ENCODE measurements at places on chromosomes 4 and X. TPM values are rescaled to one million over a fixed set of nuclear protein-coding genes. Genes with fewer than 3 reads are reported as not detected.

The CT47B1 gene
- polyA plus RNA-seq = not detected

The NXF2 gene
- not detected for polyA plus RNA-seq

The CXXC4 gene
- 0.14 TPM for polyA plus RNA-seq

The ATP2B3 gene
- polyA plus RNA-seq = not detected

The KCTD8 gene
- polyA plus RNA-seq = not detected

The TET2 gene
- polyA plus RNA-seq = 12.3 TPM

The LARP7 gene
- 29.2 TPM for polyA plus RNA-seq

The FREM3 gene
- not detected for polyA plus RNA-seq

The DCAF4L1 gene
- polyA plus RNA-seq = 0.08 TPM

The CYSLTR1 gene
- polyA plus RNA-seq = 18.5 TPM

The IL13RA2 gene
- not detected for polyA plus RNA-seq

The PCDH10 gene
- not detected for polyA plus RNA-seq

The SRPX gene
- not detected for polyA plus RNA-seq

The RHOXF2B gene
- not detected for polyA plus RNA-seq

The ERCC6L gene
- polyA plus RNA-seq = 0.38 TPM

The MGST2 gene
- polyA plus RNA-seq = 56.7 TPM

The MAGEA2B gene
- not detected for polyA plus RNA-seq

The MID2 gene
- 2.6 TPM for polyA plus RNA-seq

DNA sequence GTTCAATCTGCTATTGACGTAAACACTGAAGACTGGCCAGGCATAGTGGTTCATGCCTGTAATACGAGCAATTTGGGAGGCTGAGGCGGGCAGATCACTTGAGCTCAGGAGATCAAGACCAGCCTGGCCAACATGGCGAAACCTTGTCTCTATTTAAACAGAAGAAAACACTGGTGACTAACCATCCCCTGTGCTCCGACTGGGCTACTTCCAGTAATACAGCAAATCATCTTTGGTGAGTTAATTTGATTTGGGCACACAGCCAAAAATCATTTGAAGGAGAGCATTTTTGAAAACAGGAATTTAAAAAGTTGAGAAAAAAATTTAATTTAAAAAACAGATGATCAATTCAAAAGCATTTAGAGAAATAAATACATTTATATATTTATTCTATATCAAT is 52.0 kb downstream of the SEC24D start:
- H3K27ac ChIP-seq = no peak overlapping the region
- peaks cover 32% of the 10 kb centered on the region for H3K36me3 ChIP-seq
- no peak for DNase-seq
- no peak overlapping the region for H3K4me3 ChIP-seq
- H3K4me1 ChIP-seq = no peaks in the 10 kb centered on the region

- no peak overlapping the region for H3K4me3 ChIP-seq
- peaks cover 17% of the 10 kb centered on the region for H3K27me3 ChIP-seq
- DNase-seq = no peak
Observed at GRCh38 chrX:83508526-83509253, 600 bp downstream of the POU3F4 start.

- no peaks in the 10 kb centered on the region for H3K36me3 ChIP-seq
- no peaks in the 10 kb centered on the region for H3K4me1 ChIP-seq
- no peak for DNase-seq
Observed at GRCh38 chr4:99301376-99302164, 10.8 kb upstream of the ADH1A start.

DNA sequence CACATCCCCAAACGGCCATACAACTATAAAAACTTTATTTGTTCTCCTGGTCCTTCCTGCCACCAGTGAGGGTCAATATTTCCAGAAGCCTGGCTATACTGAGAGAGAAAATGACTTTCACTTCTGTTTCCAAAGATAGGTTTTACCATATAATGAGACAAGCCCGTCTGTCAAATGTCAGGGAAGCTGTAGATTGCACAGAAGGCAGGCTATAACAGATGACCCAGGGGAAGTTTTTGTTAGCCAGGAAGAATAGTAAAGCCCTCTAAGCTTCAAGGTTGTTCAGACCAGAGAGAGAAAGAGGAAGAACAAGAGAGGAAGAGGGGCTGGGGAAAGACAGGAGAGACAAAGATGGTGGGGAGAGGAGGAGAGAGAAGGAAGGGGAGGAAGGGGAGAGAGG is 217.5 kb downstream of the GBA3 start:
- H3K4me3 ChIP-seq = no peak overlapping the region
- no peaks in the 10 kb centered on the region for H3K36me3 ChIP-seq
- no peak for DNase-seq
- no peaks in the 10 kb centered on the region for H3K27me3 ChIP-seq
- H3K27ac ChIP-seq = no peak overlapping the region
- no peaks in the 10 kb centered on the region for H3K4me1 ChIP-seq

DNA sequence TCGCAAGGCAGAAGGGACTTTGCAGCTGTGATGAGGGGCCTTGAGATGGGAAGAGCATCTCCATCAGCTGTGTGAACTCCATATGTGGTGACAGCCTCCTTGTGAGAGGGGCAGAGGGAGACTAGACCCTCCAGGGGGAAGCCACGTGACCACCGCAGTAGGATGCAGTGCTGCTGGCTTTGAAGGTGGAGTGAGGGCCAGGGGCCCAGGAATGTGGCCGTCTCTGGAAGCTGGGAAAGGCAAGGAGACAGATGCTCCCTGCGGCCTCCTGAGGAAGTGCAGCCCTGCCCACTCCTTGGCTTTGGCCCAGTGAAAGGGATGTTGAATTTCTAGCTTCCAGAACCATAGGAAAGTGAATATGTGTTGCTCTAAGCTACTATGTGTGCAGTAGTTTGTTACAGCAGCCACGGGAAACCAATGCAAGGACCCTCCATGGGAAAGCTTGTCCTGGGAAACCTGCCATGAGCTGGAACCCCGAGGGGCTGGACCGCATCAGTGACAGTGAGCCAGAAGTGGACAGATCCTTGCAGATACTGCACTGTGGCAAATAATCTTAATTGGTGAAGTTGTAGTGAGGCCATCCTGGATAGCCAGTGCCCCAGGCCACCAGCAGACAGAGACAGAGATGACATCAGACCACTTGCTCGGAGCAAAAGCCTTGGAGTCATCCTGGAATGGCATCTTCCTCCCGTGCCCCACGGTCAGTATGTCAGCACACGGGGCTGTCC is 35.4 kb upstream of the SORCS2 start:
- peaks cover 10% of the 10 kb centered on the region for H3K27me3 ChIP-seq
- no peaks in the 10 kb centered on the region for H3K36me3 ChIP-seq
- no peaks in the 10 kb centered on the region for H3K4me1 ChIP-seq
- no peak for DNase-seq

- no peaks in the 10 kb centered on the region for H3K4me1 ChIP-seq
- no peak overlapping the region for H3K4me3 ChIP-seq
- no peak overlapping the region for H3K27ac ChIP-seq
- H3K36me3 ChIP-seq = no peaks in the 10 kb centered on the region
- H3K27me3 ChIP-seq = peaks cover 8% of the 10 kb centered on the region
- DNase-seq = no peak
Observed at GRCh38 chr4:88858752-88859151, 161.1 kb upstream of the NAP1L5 start.

DNA sequence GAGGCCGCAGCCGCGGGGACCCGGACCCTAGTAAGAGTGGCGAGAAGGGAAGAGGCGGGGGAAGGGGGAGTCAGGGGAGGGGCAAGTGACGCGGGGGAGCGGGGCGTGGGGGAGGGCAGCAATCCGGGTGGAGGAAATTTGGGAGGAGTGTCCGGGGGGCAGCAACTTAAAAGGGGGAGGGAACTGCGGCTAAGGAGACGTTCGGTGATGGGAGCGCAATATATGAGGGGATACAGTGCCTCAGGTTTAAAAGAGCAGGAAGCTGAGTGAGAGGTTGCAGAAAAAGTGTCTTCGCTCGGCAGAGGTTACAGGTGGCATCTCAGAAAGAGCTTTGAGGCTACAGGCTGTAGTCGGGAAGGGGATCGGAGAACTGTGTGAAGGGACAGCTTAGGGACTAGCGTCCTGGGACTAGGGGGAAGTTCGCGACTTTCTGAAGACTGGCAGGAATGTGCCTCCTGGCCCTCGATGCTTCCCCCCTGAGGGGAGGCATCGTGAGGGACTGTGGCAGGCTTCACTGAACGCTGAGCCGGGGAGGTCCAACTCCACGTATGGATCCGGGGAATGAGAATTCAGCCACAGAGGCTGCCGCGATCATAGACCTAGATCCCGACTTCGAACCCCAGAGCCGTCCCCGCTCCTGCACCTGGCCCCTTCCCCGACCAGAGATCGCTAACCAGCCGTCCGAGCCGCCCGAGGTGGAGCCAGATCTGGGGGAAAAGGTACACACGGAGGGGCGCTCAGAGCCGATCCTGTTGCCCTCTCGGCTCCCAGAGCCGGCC is 519 bp downstream of the FOXO4 start:
- peak overlapping the region; percentile 95 for H3K27ac ChIP-seq

- no peaks in the 10 kb centered on the region for H3K27me3 ChIP-seq
- H3K27ac ChIP-seq = no peak overlapping the region
- DNase-seq = no peak
- no peaks in the 10 kb centered on the region for H3K4me1 ChIP-seq
- no peaks in the 10 kb centered on the region for H3K36me3 ChIP-seq
Observed at GRCh38 chr4:53490161-53490956, 100.9 kb downstream of the LNX1 start.

- H3K27me3 ChIP-seq = no peaks in the 10 kb centered on the region
- H3K4me1 ChIP-seq = no peaks in the 10 kb centered on the region
Observed at GRCh38 chr4:27759611-27760575, 899.3 kb downstream of the STIM2 start.

- no peak for DNase-seq
- peaks cover 9% of the 10 kb centered on the region for H3K27me3 ChIP-seq
- H3K36me3 ChIP-seq = no peaks in the 10 kb centered on the region
- H3K27ac ChIP-seq = no peak overlapping the region
Observed at GRCh38 chr4:138697851-138698250, 317.7 kb upstream of the NOCT start.

DNA sequence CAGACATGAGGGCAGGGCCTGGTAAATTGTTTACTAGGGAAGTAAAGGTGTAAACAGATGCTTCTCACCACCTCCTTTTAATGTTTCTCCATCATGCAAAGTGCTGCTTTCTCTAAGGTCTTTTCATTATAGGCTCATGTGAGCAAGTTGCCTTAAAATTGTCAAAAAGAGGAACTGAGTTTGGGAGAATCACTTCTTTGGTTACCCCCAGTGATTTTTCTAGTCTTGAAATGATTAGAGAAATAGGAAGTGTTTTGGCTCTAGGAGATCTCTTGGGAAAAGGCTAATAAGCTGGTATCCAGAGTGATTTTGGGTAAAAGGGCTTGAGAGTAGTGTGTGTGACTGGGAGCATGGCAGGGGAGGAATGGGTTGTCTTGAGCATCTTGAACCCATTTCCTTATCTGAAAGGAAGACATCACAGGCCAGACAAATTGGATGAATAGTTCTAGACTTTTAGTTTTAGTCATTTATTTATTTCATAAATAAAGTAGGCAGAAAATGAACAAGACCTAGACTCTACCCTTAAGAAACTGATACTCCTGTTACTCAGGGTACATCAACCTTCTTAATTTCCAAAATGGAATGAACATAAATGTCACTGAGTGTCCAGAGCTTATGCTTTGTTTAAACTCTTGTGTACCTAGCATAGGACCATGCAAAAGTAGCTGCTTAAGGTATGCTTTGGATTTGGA is 14.2 kb downstream of the GRPR start:
- H3K36me3 ChIP-seq = no peaks in the 10 kb centered on the region
- H3K4me1 ChIP-seq = peaks cover 16% of the 10 kb centered on the region
- H3K27ac ChIP-seq = no peak overlapping the region
- H3K4me3 ChIP-seq = no peak overlapping the region
- DNase-seq = no peak

DNA sequence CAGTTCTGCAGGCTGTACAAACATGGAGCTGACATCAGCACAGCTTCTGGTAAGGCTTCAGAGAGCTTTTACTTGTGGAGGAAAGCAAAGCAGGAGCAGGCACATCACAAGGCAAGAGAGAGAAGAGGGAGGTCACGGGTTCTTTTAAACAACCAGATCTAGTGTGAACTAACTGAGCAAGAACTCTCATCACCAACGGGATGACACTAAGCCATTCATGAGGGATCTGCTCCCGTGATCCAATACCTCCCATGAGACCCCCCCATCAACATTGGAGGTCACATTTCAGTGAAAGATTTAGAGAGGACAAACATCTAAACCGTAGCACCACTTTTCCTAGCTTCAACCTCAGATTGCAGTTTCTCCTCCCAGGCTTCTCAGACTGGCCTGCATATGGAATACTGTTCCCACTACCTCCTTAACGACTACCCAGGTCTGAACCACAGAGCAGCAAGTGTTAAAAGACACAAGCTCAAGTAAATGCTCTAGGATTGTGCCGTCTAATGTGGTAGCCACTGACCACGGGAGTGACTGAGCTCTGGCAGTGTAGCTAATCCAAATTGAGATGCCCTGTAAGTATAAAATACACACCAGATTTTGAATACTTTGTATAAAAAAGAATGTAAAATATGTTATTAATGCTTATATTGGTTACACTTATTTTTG is 192.7 kb downstream of the PTTG2 start:
- peaks cover 2% of the 10 kb centered on the region for H3K27me3 ChIP-seq
- peaks cover 6% of the 10 kb centered on the region for H3K36me3 ChIP-seq
- H3K27ac ChIP-seq = no peak overlapping the region
- H3K4me1 ChIP-seq = peaks cover 27% of the 10 kb centered on the region
- H3K4me3 ChIP-seq = no peak overlapping the region

- no peak overlapping the region for H3K4me3 ChIP-seq
- H3K27me3 ChIP-seq = no peaks in the 10 kb centered on the region
- H3K4me1 ChIP-seq = no peaks in the 10 kb centered on the region
- DNase-seq = no peak
Observed at GRCh38 chr4:110770353-110770752, 147.5 kb upstream of the PITX2 start.

- DNase-seq = no peak
Observed at GRCh38 chr4:107977966-107978705, 11.6 kb upstream of the HADH start.

- H3K4me1 ChIP-seq = no peaks in the 10 kb centered on the region
- H3K36me3 ChIP-seq = no peaks in the 10 kb centered on the region
- no peaks in the 10 kb centered on the region for H3K27me3 ChIP-seq
- no peak overlapping the region for H3K27ac ChIP-seq
Observed at GRCh38 chr4:73917081-73917501, 47.9 kb downstream of the CXCL1 start.

GRCh38 chr4:55393461-55394320 is 2.1 kb upstream of the TMEM165 start:
- peaks cover 10% of the 10 kb centered on the region for H3K27me3 ChIP-seq
- DNase-seq = no peak
- H3K36me3 ChIP-seq = peaks cover 3% of the 10 kb centered on the region
- peak overlapping the region; percentile 52 for H3K4me3 ChIP-seq

- no peak overlapping the region for H3K27ac ChIP-seq
- no peak for DNase-seq
- no peaks in the 10 kb centered on the region for H3K27me3 ChIP-seq
- H3K36me3 ChIP-seq = no peaks in the 10 kb centered on the region
Observed at GRCh38 chr4:20603671-20604313, 96.5 kb upstream of the PACRGL start.

DNA sequence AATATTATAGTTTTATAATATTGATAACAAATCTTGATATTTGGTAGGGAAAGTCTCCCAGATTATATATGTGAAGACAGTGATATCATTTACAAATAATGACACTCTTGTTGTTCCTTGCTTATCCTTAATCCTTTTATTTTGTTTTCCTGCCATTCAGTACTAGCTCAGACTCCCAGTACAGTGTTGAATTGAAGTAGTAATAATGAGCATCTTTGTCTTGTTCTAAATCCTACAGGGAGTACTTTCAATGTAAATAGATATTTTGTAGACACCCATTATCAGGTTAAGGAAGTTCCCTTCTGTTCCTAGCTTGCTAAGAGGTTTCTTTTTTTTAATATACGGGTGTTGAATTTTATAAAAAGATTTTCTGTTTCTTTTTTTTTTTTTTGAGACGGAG is 33.0 kb downstream of the WWC2 start:
- H3K4me1 ChIP-seq = peaks cover 1% of the 10 kb centered on the region
- no peak overlapping the region for H3K27ac ChIP-seq
- H3K27me3 ChIP-seq = peaks cover 2% of the 10 kb centered on the region
- no peak overlapping the region for H3K4me3 ChIP-seq
